ENCODE measurements at places on chromosomes 3 and 15.

GRCh38 chr15:100809151-100809550 is 70.5 kb upstream of the ALDH1A3 start:
- no peak for DNase-seq

- DNase-seq, result no peak
Measured at GRCh38 chr3:46484388-46484787, 13.4 kb upstream of the RTP3 start.

DNA sequence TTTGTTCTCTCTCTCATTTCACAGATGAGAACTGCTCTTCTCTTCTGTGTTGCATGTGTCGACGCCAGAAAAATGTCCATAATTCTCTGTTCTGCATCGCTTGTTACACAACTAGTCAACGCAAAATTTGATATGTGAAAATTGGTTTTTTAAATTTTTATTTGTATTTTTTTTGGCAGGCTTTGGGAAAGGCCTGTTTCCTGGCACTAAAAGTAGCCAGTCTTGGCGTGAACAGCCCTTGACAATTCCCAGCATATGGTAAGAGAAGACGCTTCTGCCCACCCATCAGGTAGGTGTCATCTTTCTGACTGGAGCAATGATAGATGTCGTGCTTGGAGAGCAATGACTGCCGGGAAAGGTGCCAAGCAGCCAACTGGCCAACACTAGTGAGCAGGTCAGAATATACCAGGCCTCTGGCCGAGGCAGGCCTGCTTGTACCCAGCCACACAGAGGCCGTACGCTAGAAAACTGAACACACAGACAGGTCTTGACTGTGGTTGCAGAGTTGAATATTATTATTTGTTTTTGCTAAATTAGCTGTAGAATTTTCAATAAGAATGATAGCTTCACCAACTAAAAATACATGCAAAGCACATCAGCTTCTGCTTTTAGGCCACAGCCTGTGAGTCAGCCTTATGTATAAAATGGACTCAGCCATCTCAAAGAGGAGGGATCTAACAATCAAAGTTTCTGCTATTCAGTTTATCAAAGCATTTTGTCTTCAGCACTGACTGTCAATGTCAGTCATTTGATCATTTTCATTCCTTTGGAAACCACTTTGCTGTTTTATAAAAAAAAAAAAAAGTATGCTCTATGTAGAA is 837.5 kb downstream of the MCTP2 start:
- no peak for DNase-seq

- DNase-seq, result no peak
Measured at GRCh38 chr3:98778852-98779413, 15.8 kb downstream of the ST3GAL6 start.

GRCh38 chr3:32492684-32493436 is 9.8 kb downstream of the CMTM6 start:
- no peak for DNase-seq
